ENCODE measurements at places on chromosomes 16 and 17.

DNA sequence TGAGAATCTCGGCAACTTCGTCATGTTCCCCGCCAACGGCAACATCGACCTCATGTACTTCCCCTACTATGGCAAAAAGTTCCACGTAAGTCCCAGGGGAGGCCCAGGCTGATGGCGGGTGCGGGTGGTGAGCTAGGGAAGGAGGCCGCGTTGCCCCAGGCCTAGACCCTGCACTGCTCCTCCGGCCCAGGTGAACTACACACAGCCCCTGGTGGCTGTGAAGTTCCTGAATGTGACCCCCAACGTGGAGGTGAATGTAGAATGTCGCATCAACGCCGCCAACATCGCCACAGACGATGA, 4.8 kb downstream of the ATP1B2 start:
- DNase-seq: no peak

GRCh38 chr17:33121272-33121671, 129.6 kb downstream of the SPACA3 start:
- no peak for DNase-seq

DNA sequence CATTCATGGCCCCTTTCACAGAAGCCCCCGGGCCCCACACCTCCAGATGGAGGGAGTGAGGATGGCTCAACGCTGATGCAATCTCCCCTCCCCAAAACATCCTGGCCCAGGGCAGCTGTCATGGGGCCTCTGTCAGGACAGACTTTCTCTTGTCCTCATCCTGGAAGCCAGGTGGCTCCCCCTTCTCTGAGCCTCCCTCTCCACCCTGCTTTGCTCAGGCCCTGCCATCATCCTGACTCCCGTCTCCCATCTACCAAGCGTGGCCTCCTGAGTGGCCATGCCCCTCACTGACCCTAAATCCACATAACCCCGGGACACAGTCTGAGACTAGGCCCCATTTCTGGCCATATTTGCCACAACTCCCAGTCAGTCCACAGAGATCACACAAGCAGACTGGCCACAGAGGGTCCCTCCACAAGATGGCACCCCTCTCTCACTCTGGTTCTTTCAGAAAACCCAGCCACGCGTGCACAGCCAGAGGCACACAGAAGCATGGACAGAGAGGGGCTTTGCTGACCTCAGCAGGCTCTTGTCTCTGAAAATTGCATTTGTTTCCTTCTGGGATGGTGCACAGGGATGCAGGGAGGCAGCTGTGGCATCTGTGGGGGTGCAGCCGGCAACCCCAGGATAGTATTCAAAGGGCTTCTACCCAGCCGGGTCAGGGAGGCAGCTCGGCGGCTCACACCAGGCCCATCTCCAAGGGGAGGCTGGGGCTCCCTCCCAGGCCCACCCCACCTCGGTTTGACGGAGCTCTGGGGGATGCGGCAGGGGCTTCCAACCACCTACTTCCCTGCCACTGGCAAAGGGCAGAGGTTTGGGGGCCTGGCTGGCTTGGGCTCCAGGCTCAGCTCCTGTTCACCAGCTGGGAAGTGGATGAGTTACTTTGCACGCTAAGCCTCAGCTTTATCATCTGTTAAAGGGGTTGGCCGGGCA, 16.9 kb downstream of the DOC2B start:
- DNase-seq: peak; percentile 83

- DNase-seq: no peak
Observed at GRCh38 chr16:3922241-3922640, 41.7 kb upstream of the CREBBP start.

- DNase-seq: no peak
Observed at GRCh38 chr16:1044460-1045309, 27.9 kb upstream of the SSTR5 start.

DNA sequence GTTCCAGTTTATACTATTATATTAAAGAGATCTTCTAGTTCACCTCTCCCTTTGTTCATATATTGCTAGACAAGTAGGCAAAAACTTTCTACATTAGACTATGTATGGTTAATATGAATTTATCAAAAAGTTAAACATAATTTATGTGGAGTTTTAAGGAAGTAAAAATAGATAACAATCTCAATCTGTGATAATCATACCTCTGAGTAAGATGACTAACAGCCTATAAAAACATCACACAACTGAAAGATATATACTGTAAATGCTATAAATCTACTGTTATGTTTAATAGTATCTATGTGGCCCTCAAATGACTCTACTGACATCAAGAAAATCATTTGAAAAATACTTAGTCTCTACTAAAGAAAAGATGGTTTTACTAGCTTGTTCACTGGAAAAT, 37.1 kb downstream of the AP1G1 start:
- DNase-seq: no peak

GRCh38 chr17:9350080-9350479, 225.5 kb downstream of the STX8 start:
- DNase-seq: peak; percentile 93

GRCh38 chr17:15257258-15257788, 7.8 kb downstream of the PMP22 start:
- DNase-seq: peak; percentile 89

- peak; percentile 44 for DNase-seq
Observed at GRCh38 chr16:28549301-28549899, 4.3 kb upstream of the SGF29 start.

All from GM03348 (cell line).